ENCODE measurements at places on chromosomes 3 and 15. TPM values are rescaled to one million over a fixed set of nuclear protein-coding genes. Genes with fewer than 3 reads are reported as not detected.

The ZBED2 gene
- total RNA-seq, result 0.09 TPM

The CHST13 gene
- total RNA-seq, result 6.4 TPM

The NEIL1 gene
- 24.9 TPM for total RNA-seq

The NPRL2 gene
- 23.9 TPM for total RNA-seq

The GOLGA6L9 gene
- 7.3 TPM for total RNA-seq

The MAPKBP1 gene
- total RNA-seq, result 12.9 TPM

The AGBL1 gene
- not detected for total RNA-seq

The NANOGP8 gene
- 2.1 TPM for total RNA-seq

The ARGFX gene
- total RNA-seq, result not detected

The RTP3 gene
- total RNA-seq, result not detected

The DUOXA2 gene
- total RNA-seq, result 0.11 TPM

Data from WTC11 (cell line).